Activated T-helper 2 cell treated with anti-CD3 and anti-CD28 coated beads, Interferon-gamma antibody, Interleukin-2, Interleukin-4, amounts not matched to agents 10 μg/mL and 5 μg/mL and 100 μg/mL, durations not matched to agents 14 hours and 24 hours and 36 hours (primary cell): ENCODE measurements at places on chromosomes 4 and X.

- no peak for DNase-seq
Observed at GRCh38 chr4:2789793-2790582, 2.9 kb upstream of the SH3BP2 start.

DNA sequence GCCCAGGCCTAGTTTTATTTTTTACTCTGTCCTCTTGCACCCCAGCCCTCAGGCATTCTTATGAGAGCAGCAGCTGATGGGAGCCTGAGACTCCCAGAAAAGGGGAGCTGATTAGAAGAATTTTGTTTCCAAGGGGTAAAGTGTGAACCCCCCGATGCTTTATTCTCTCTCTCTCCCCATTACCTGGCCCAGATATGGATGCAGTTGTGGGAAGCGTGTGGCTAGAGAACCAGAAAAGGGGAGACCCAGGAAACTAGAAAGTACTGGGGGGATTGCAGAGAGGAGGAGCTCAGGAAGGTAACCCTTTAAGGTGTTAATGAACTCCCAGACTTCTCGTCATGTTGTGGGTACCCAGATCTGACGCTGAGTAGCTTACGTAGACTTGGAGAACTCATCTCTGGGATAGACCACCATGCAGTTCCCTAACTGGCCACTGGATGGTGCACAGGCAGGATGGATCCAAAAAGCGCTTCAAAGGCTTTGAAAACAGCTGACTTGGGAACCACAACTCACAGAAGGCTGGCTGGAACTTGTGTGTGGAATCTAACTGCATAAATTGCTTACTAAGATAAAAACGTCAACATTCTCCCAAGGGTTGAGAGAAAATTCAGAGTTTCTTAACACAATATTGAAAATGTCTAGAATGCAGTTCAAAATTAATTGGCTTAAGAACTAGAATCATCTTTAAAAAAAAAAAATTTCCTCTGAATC, 64.7 kb downstream of the TBC1D14 start:
- peak; percentile 67 for DNase-seq

DNA sequence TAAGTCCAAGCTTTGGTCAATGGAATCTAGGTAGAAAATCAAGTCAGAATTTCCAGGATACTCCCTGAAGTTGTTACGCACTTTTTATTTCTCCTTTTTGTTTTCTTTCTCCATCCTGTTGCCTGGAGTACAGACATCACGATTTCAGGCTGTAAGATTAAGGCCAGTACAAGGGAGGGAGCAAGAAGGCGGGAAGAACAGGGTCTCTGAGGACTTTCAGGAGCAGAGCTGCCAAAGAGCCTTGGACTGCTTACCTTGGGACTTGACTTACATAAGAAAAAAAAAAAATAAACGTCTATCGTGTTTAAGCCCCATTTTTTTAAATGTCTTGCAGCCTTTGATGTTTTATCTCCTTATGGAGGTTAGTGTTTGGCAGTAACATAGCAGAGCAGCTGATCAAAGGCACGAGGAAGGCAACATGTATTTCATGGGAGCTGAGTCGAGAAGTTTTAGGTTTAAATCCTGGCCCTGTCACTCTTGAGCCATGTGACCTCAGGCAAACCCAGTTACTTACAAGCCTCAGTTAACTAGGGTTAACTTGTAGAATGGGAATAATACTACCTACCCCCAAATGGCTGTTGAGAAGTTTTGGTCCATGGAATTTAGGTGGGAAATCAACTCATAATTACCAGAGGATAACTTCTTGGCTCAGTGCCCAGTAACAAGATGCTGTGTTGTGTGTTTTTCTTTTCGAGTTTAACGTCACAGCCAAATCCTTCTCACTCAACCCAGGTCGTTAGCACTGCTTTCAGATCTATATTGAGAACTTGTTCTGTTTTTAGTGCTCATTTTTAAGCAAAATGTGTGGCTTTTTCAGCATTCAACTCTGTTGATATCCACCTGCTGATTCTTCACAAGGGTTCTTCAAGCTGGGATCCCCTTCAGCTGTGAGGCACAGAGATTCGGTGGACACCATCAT, 106.8 kb downstream of the CLNK start:
- DNase-seq = no peak

- DNase-seq = no peak
Observed at GRCh38 chr4:163762741-163763140, 268.3 kb downstream of the TMA16 start.

DNA sequence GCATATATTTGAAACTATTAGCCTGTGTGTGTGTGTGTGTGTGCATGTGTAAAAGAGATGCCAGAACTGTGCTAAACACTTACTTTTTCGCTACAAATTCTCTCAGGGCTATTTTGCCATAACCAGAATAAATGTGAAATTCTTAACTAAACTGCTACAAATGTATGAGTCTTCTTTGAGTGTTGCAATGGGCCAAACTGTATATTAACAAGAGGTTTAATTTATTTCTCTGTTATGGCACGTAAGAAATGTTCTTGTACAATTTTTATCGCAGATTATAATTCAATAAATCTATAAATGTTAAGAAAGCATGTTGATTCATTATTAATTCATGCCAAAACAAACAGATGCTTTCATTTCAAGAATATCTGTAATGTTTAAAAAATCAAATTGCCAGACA, 454.5 kb upstream of the PCDH7 start:
- no peak for DNase-seq

- DNase-seq = no peak
Observed at GRCh38 chr4:96736352-96736889, 896.5 kb downstream of the PDHA2 start.

- DNase-seq = no peak
Observed at GRCh38 chr4:143458966-143459365, 54.5 kb upstream of the SMARCA5 start.

DNA sequence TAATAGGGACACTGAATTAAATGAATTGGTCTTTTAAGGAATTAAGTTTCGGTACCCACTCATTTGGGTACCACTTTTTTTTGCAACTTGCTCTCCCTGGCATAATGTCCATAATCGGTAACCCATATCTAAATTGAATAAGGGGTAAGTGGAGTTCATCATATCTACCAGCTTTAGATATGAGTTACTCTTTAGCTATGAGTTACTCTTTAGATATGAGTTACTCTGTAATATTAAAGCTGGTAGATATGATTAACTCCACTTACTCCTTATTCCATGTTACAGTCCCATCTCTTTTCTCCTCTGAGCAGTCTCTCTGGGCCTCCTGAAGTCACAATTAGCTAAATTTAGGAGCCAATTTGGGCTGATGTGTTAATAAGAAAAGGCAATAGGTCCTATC, 85.7 kb downstream of the TEX13C start:
- no peak for DNase-seq

DNA sequence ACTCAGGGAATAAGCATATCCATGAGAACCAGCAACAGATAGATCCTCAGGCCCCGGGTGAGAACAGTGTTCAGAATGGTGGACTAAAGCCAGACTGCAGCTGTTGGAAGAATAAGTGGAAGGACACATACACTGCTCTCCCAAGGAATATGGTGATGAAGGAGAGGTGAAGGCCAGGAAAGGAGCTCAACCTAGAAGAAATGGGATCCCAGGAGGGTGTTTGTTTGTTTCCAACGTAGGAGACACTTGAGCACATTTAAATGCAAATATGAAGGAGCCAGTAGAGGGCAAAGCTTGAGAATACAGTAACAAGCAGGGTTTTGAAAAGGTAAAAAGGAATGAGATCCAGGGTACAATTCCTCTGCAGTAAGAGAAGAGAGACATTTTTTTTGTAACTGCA, 42.4 kb upstream of the ATOH1 start:
- no peak for DNase-seq

DNA sequence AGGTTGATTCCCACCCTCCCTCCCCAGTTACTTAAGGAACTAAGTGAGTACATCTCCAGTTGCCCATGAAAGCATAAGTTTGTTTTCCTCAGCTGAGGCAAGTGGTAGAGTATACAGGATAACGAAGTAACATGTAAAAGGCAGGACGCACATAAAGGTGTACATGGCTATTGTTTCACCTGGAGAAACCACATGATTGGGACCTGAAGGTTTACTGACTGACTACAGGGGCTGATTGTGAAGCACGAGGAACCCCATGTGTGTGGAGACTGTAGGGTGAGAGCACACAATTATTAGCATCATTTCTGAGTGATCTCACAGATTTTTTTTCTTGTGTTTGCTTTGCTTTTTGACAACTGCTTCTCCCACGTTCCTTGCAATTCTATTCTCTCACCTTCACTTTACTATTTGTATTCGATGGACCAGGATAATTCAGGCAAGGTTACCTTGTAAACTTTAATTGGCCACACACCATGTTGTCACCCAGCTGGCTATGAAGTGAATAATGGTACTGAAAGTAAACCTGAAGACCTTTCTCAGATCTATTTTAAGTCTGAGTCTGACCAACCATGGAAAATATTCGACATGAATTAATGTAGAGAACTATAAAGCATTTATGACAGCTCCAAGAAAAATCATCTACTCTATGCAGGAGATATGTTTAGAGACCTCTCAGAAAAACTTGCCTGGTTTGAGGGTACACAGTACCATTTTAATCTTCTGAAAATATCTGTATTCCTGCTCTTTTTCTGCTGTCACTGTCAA, 102.5 kb upstream of the MYOZ2 start:
- no peak for DNase-seq

DNA sequence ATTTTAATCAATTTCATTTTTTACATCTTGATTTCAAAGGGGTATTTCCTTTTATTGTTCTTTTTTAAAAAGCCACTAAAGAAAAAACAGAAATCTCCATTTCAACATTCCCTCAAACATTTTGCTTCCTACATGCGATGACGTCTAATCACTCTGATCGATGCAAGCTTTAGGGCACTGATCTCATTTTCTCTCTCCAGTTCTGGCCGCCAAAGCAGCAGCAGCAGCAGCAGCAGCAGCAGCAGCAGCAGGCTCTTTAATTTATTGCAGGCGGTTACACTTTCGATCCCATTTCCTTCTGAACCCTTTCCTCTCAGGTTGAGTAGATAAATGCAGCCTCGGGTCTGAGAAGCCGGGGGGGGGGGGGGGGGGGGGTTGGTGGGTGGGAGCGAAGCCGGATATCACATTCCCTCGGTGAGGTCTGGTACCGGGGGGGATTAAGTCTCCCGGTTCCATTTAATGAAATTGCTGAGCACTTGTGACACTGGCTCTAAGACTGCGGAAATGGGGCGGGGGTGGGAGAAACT, 3.4 kb upstream of the PCDH7 start:
- no peak for DNase-seq

GRCh38 chr4:142725886-142726285, 120.2 kb downstream of the INPP4B start:
- DNase-seq = no peak
